ENCODE measurements at places on chromosomes 16 and 17. TPM values are rescaled to one million over a fixed set of nuclear protein-coding genes. Genes with fewer than 3 reads are reported as not detected.

- no peak for DNase-seq
These were observed 220.0 kb downstream of the ZNF423 start for GRCh38 chr16:49635591-49636581.

RTN4RL1 gene
- polyA plus RNA-seq = 1.5 TPM

DNA sequence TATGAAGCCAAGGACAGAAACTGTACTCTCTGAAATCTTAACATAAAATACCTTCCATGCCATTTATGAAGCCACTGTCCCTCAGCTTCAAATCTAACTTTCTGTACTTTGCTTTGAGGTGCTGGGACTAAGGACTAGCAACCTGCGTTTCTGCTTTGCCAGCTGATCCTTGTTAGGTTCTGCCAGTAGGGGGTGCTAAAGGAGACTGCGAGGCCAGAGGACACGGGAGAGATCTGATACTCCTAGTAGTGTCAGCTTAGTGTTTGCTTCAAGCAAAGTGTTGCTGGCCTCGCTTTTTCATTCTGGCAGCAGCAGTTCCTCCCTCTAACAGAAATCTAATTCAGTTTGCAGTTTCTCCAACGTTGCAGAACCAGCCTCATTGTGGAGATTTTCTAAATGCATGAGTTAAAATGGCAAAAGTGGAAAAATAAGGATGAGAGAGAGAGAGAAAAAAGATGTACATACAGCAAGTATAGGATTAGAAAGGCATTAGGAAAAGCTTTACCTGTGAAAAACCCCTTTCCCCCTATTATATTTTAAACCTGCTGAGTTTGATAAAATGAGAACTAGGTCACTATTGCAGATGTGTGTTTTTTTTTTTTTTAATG is 297.5 kb downstream of the CA10 start:
- no peak for DNase-seq

DNA sequence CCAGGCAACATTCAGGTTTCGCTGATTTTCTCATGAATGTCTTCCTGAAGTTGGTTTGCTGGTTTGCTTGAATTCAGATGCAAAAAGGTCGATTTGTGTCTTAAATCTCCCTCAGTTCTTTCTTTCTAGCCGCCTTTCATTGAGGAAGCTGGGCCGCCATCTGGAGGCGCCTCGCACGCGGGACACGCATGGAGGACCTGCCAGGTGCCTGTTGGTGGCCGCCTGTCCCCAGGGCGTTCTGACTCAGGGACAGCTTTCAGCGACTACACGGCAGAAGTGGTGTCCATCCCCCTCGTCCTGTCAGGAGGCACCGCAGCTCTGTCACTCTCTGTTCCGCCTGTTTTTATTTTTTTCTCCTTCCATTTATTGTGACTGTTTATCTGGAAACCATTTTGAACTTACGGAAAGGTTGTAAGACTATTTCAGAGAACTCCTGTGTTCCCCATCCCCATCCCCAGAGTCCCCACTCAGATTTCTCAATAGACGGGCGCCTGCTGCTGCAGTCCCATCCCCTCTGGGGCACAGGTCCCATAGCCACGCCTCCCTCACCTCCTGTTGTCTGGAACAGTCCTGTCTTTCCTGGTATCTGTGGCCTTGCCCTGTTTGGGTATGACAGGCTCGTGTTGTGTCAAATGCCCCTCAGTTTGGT is 33.2 kb downstream of the COX4I1 start:
- DNase-seq = no peak

- DNase-seq = no peak
These were observed 2.5 kb upstream of the ZNF423 start for GRCh38 chr16:49858200-49859124.

GRCh38 chr16:46607529-46607928 is 13.7 kb downstream of the SHCBP1 start:
- DNase-seq = peak; percentile 34

- no peak for DNase-seq
These were observed 25.8 kb upstream of the GINS3 start for GRCh38 chr16:58366247-58367031.

ANKFN1 gene
- 2.8 TPM for polyA plus RNA-seq

SLC9A5 gene
- 1.2 TPM for polyA plus RNA-seq

- DNase-seq = no peak
These were observed 199.1 kb downstream of the KATNIP start for GRCh38 chr16:27748868-27749546.

GRCh38 chr17:78117027-78117981 is 11.3 kb downstream of the TMC6 start:
- DNase-seq = no peak

DNA sequence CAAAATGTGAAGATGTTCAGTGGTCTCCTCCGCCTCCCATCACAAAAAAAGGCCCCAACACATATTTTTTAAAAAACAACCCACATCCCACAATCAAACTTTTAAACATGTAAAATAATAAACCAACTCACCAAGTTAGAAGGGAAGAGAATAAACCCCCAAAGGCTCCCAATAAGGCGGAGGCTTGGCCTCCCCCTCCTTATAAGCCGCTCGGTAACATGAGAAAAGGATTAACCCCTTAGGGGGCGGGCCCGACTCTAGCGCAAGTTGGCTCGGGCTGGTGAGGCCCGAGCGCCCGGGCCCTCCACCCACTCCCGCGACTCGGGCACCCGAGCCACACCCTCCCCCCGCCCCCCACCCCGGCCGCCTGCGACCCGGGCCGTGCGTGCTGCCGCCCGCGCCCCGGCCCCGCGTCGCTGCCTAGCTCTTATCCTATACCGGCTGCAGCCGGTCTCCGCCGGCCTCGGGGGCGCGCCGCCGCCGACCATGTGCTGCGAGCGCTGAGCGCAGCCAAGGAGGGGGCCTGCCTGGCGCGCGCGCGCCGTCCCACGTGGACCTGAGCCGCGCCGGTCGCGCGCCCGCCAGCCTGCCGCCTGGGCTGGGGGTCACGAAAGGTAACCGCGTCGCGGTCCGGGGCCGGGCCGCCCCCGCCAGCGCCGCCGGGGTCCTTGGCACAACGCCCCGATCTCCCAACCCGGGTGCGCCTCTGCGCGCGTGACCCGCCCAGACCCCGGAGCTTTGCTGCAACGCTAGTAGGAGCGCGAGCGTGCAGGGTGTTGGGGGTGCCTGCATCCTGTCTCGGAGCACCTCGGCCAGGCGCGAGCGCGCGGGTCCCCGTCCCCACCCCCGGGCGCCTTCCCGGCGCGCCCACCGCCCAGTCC is at the start of the genes ARSG and SLC16A6:
TSS of gene ARSG (plus strand) at position 541 of the 881 bp plus-strand sequence. CDS start 15,999 bp downstream, outside the sequence.
TSS of gene SLC16A6 (minus strand) at position 173 of the 881 bp plus-strand sequence. CDS start 12,807 bp downstream, outside the sequence.
- DNase-seq = no peak

GPR142 gene
- 0.20 TPM for polyA plus RNA-seq

SCNN1G gene
- not detected for polyA plus RNA-seq

GRCh38 chr16:31141489-31142108 is 6.1 kb upstream of the PRSS8 start:
- peak; percentile 46 for DNase-seq

GRCh38 chr16:64478252-64478906 is 643.5 kb downstream of the CDH11 start:
- no peak for DNase-seq

TP53TG3B gene
- polyA plus RNA-seq = not detected

TMC8 gene
- 3.3 TPM for polyA plus RNA-seq

DYNLRB2 gene
- 0.89 TPM for polyA plus RNA-seq

DNA sequence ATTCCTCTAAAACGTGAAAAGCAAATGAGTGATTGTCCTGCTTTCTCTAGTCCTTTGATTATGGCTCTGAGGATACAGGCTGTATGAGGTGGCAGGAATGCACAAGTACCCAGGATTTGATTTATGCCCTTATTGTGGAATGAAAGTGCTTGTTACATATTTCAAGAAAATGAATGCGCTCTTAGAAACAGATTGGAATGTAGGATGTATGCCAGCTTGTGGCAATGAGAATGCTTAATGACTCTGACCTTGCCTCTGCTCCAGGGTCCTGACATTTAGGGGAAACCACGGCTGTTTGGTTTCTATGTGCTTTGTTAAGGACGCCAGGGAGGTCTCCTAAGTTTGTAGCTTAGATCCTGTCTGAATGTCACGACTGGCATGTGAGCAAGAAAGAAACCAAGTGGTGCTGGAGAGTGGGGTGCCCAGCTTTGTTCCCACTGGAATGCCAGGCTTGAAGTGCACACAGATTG is 22.0 kb downstream of the PRCD start:
- DNase-seq = no peak

DNA sequence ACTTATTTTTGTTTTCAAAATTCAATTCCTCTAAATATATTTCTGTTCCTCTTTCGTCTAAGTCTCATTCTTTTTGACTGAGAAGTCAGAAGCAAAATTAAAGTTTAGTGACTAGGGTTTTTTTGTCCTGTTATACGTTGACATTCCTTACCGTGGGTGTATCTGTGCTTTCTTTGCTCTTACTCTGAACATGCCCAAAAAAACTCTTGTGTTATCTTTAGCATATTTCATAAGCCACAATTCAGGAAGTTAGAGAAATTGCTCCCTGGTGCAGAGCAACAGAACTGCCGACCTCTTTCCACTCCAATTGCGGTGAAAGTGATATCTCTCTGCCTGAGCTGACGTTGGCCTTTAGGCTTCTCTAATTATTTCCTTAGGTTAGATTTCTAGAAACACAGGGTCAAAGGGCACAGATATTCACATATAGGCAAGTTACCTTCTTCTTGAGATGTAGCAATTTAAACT is 65.7 kb downstream of the CENPV start:
- DNase-seq = peak; percentile 34

PDIA2 gene
- polyA plus RNA-seq = 0.68 TPM

DNA sequence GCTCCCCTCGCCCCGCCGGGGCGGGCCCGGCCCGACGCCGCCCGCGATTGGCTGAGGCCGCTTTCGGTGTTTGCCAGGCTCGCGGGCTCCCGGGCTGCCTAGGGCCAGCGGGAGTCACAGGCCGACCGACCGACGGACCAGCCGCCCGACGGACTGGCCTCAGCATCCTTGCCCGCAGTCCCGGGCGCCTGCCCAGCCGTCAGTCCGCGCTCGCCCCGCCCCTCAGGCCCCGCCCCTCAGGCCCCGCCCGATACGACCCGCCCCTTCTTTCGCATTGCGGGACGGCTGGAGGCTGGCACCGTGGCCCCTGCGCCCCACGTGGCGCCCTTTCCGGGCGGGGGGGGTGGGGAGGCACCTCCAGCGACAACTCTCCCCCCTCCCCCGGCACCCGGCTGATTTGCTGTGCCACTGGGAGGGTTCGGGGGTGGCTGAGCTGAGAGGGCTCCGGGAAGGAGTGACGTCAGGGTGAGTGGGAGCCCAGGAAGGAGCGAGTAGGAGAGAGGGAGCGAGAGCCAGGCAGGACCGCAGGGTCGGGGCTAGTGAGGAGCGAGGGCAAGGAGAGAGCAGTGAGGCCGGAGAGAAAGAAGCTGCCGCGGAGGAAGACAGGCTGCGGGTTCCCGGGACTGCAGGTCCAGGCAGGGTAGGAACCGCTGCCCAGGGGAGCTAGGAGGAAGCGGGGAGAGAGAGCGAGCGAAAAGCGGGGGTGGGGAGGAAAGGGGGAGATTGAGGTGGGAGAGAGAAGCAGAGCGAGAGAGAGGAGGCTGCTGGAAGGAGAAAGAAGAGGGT is at the start of gene ASPHD1:
TSS of gene ASPHD1 (plus strand) at position 387 of the 786 bp plus-strand sequence. CDS start 484 bp downstream, outside the sequence.
- no peak for DNase-seq

GRCh38 chr17:5794881-5795506 is 210.7 kb upstream of the NLRP1 start:
- no peak for DNase-seq

DNA sequence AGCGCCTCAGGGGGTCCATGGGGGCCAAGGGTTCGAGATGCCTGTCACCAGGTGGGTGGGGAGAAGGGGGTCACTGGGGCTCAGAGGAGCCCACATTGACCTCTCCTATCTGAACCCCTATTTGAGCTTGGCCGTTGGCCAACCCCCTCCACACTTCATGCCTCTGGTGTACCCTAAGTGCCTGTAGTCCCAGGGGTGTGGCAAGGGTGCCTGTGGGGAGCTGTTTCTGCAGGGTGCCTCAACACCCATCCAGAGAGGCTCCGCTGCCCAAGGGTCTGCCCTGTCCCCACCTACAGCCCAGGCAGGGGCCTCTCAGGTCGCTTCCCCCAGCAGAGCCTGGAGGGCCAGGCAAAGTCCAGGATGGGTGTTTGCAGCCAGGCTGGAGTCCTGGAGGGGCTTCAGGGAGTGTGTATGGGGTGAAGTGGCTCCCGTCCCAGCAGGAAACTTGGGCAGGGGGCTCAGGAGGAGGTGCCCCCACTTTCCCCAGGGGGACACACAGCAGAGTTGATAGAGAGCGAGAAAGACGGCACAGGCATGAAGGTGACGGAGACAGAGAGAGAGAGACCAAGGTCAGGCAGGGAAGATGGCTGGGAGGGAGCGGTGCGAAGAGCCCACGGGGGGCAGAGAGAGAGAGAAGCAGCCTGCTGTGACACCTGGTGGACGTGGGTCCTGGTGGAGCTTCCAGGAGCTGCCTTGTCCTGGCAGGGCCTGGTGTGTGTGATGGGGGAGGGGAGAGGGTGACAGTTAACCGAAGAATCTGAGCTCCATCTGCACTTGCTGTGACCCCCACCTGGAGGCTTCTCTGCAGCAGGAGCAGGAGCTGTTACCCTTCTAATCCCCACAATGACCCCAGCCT is at the start of gene SEPTIN12:
TSS of gene SEPTIN12 (minus strand) at position 719 of the 856 bp plus-strand sequence. CDS start at position 19, 700 bp downstream.
- no peak for DNase-seq

- peak; percentile 8 for DNase-seq
These were observed 533.2 kb upstream of the CDH5 start for GRCh38 chr16:65833171-65833871.

DNA sequence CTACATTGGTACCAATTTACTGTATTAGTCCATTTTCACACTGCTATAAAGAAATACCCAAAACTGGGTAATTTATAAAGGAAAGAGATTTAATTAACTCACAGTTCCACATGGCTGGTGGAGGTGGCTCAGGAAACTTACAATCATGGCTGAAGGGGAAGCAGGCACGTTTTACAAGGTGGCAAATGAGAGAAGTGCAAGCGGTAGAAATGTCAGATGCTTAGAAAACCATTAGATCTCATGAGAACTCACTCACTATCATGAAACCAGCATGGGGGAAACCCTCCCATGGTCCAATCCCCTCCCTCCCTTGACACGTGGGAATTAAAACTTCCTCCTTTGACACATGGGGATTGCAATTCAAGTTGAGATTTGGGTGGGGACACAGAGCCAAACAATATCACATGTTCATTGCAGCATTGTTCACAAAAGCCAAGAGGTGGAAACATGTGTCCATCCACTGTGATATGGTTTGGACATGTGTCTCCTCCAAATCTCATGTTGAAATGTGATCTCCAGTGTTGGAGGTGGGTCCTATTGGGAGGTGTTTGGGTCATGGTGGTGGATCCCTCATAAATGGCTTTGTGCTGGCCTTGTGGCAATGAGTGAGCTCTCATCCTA is 3.1 kb upstream of the SPACA3 start:
- DNase-seq = no peak

EPN2 gene
- polyA plus RNA-seq = 21.6 TPM

GRCh38 chr17:74761931-74762330 is 13.5 kb downstream of the NHERF1 start:
- no peak for DNase-seq

Measured in forelimb muscle (tissue), 1 donor.